ENCODE measurements at places on chromosomes 5 and 9.

DNA sequence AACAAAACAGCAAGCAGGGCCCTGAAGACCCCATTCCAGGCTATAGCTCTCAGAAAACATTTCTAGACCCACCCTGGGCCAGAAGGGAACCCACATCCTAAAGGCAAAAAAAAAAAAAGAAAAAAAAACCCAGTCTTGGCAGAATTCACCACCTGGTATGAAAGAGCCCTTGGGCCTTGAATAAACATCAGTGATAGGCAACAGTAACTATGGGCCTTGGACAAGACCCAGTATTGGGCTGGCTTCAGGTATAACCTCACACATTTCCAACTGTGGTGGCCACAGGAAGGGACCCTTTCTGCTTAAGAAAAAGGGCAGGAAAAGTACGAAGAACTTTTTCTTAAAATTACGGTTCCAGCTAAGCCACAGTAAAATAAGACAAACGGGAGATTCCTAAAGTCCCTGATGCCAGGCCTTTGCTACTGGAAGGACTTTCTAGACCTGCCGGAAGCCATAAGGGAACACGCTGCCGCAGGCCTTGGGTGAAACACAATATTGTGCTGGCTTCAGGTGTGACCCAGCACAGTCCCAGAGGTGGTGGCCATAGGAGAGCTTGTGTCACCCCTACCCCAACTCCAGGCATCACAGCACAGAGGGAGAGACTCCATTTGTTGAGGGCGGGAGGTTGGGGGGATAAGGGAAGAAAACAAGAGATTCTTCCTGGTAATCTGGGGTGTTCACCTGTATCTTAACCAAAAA lies 505.2 kb upstream of the RGMB start:
- DNase-seq, result no peak

GRCh38 chr5:158384535-158385481 lies 525.9 kb upstream of the CLINT1 start:
- peak; percentile 75 for DNase-seq

DNA sequence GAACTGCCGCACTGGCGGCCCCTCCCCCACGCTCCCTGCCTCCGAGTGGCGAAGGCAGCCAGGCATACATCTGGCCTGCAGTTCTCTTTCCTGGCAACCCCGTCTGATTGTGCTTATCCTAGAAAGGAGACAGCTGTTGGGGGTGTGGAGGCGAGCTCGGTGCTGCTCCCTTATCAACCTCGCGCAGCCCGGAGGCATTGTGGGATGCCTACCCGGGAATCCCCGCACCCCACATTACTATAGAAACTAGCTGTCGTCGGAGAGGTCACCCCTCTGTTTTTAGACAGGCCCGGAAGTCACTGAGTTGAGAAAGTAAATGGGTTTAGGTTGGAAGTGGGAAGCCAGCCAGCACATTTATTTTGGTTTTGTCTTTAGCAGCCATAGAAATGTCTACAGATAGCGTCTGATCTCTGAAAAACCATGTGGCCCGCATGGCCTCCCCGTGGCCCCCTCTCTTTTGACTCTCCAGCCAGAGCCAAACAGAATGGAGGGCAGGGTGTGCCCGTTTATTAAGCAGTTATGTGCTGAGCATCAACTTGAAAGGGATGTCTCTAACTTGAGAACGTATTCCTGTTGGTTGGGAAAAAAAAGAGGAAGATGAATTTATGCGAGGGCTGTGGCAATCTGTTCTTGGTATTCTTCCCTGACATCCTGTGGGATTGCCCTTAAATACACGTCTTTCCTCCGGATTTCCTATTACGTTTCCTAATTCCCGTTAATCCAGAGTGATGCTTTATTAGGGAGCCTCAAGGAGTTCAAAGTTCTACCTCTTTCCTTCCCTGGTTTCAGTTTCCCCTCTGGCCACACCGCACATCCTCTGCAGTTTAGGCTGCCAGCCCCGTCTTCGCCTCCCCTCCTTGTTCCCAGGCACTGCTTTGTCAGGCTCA lies 3.9 kb downstream of the STC2 start:
- no peak for DNase-seq

DNA sequence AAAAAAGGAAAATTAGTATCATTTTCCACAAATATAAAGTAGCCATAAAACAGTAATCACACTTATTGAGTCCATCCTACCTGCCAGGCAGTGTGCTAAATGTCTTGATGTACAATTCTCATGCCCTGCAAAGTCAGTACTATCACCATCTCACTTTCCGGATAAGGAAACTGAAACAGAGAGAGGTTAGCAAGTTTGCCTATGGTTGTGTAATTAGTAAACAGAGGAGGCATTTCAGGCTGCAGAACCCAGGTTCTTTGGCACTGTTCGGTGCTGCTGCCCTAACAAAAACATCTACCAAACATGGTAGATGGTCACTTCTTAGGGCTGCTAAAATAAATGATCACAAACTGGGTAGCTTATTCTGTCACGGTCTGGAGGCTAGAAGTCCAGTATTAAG lies 22.6 kb downstream of the PLAC8L1 start:
- no peak for DNase-seq

- DNase-seq, result no peak
Measured at GRCh38 chr9:123070198-123070597, 36.7 kb downstream of the GPR21 start.

- no peak for DNase-seq
Measured at GRCh38 chr9:102740578-102740977, 254.6 kb upstream of the CYLC2 start.

DNA sequence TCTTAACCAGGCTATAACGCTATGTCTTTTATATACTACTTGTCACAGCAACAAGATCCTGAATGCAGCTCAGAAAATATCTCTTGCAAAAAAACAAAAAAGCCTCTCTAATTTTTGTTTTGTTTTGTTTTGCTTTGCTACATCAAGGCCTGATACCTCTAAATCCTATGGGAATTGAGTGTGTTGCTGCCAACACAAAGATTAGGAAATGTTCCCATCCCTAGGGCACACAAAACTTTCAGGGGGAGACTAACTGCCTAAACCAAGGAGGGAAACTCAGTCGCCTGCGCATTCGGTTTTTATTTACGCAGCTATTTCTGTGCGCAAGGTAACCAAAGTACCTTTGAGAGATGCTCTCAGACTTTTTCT lies 1.7 kb downstream of the SSBP2 start:
- DNase-seq, result no peak

DNA sequence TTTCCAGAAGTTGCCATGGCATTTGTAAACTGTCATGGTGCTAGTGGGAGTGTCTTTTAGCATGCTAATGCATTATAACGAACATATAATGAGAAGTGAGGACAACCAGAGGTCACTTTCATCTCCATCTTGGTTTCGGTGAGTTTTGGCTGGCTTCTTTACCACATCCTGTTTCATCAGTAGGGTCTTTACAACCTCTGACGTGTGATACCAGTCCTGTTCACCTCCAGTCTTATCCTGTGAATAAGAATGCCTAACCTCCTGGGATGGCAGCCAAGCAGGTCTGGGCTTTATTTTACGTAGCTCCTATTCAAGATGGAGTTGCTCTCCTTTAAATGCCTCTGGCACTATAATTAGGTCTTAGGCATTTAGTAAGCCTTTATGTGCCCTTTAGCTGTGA lies 20.4 kb upstream of the RFK start:
- no peak for DNase-seq

Data from Caki2 (cell line).